Stimulated activated CD8-positive, alpha-beta memory T cell treated with anti-CD3 and anti-CD28 coated beads, Interleukin-4, amount 100 ng/mL, for 24 hours (primary cell): ENCODE measurements at places on chromosomes 5 and 9.
A peak's percentile ranks its signal among the peaks of the same experiment; 100 is the strongest.

- DNase-seq = no peak
These were observed 29.0 kb downstream of the TXNDC8 start for GRCh38 chr9:110308633-110309038.

DNA sequence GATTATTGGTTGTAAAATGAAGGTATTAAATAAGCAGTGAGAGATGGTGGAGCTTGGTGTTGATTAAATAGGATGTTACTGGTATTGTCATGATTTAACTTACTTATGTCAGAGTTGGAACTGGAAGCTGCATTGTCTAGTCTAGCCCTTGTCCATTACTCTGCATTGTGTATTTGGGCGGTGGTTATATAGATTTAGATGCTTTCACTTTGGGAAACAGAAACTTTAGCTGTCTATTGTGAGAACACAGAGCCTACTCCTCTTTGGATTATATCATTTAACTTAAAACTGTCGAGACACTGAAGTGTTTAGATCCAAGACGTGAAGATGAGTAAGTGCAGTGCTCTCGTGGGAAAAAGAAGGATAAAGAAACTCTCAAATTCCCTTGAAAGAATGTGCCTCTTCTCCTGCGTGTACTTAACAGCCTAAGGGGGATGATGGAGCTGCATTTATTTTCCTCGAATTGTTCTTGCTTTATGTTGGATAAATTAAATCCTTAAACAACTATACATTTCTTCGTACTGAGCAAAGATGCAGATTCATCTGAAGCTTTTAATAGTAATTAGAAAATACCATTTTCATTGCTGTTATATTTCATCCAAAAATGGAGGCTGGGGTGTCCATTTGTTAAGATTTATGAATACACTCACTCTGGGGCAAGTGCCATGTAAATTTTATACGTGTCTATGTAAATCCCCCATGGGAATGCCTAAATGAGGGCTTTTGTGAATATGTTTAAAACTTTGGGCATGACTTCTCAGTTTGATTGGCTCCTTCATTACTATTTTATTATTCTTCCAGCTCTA, 21.6 kb downstream of the FBXL7 start:
- DNase-seq = no peak

DNA sequence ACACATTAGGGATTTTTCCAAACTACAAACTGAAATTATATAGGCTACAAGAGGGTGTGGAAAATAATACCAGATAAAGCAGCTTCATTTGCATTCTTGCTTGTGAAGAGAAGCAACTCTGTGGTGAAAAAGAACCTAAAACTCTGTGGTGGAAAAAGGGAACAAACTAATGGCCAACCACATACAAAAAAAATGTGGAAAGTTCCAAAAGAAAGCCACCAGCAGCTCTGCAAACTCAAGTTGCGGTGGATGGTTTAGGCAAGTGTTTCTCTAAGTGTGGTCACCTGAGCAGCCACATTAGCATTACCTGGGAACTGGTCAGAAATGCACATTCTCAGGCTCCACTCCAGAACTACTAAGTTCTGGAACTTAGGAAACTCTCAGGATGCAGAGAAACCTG, 586.4 kb downstream of the ACTL7B start:
- no peak for DNase-seq

DNA sequence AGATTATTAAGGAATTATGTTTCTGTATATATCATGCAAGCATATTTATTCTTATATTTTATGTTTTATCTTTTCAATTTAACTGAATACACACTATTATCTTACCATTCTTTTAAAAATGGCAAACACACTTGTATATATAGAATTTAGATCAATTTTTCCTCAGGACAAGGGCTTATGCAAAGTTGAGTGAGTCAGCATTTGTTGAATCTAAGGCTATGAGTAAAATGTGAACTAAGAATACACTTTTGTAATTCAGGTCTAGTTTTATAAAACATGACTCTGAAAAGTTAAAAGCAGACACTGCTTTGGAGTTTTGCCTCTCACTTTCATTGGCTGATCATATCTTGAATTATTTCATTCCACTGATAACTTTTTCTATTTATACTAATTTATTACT, 127.8 kb downstream of the FOCAD start:
- DNase-seq = no peak

DNA sequence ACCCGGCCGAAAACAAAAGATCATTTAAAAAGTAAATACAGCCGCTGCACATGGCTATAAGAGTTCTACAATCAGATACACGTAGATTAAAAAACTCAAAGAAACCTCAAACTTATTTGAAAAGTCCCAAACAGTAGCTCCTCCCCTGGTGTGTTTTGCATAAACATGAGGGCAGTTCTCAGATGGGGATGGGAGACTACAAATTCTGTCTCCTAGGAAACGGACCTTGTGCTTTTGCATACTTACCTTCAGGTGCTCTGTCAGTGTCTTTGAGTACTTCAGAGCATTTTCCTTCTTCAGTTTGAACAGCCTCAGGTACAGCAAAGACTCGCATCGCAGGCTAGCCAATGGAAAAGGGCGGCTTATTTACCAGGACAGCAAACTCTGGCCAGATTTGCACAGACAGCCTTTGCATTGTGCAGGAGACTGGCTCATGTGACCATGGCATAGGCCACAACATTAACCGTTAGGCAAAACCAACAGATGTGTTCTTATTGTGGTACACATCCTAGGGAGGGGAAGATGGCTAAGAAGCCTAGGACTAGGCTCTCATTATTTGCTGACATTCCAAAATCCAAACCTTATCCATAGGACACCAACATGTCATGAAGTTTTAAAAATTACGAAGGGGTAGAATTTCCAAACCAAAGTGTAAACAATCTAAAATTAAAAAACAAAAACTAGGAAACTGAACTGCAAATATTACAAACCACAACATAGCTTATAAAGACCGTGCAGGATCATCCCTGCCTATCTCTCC, 12.8 kb downstream of the LEAP2 start:
- no peak for DNase-seq

GRCh38 chr5:14204011-14204670, 61.0 kb downstream of the TRIO start:
- DNase-seq = no peak

DNA sequence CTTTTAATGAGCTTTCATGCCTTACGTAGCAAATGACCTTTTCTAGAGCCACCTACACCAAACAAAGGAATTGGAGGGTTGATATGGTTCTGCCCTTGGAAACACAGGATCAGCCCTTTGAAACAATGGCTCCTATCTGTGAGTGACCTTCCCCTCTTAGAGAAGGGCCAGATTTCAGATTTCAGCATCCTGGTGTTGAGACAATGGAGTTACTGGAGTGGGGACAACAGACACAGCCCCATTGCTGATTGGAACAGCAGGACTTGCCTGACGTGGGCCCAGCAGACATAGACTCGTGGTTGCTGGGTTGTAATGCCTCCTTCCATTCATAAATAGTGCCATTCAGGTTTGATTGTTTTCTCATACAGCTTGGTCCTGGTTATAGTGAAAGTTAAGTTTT, 96.0 kb downstream of the GALNT10 start:
- no peak for DNase-seq

- DNase-seq = no peak
These were observed 97.6 kb upstream of the SPRY4 start for GRCh38 chr5:142422429-142422828.

DNA sequence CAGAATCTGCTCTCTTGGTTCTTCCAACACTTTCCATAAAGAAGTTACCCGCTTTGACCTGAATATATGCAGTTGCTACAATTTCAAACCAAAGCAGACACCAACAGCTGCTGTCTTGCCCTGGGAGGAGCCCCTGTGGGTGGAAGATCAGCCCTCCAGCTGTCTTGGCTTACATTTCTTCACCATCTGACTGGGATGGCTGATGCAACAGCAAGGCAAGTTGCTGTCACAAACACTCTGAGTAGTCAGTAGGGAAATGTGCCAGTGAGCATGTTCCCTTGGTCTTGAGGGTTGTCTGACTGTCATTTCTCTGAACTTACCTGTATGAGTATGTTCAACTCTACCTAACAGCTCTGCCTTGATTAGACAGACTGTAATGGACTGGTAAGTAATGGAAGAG, 152.9 kb downstream of the SGCD start:
- no peak for DNase-seq

DNA sequence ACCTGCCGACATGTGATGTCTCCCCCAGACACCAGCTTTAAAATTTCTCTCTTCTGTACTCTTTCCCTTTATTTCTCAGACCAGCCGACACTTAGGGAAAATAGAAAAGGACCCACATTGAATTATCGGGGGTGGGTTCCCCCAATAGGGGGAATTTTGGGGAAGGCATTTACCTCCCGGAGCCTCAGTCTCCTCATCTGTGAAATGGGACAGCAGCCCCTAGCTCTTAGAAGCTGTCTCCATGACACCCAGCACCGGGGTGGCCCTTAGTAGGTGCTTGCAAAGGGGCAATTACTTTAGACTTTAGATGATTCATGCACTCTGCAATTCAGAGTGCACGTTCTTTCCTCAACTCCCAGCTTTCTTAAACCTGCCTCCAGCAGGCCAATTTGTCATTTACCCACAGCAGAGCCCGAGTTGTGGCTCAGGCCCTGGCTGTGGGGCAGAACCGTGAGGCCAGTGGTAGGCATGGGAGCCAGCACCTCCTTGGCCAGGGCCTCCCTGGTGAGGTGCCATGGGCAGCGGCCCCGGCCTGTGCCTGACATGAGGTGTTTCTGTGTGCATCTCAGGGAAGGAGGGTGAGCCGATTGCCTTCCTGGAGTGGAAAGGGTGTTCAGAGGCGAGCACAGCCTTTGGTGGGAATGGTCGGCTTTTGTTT, 51.7 kb downstream of the SH3PXD2B start:
- DNase-seq = no peak

- no peak for DNase-seq
These were observed 124.7 kb upstream of the SEMA6A start for GRCh38 chr5:116699332-116699731.

- no peak for DNase-seq
These were observed 12.0 kb downstream of the NDST1 start for GRCh38 chr5:150519978-150520377.

DNA sequence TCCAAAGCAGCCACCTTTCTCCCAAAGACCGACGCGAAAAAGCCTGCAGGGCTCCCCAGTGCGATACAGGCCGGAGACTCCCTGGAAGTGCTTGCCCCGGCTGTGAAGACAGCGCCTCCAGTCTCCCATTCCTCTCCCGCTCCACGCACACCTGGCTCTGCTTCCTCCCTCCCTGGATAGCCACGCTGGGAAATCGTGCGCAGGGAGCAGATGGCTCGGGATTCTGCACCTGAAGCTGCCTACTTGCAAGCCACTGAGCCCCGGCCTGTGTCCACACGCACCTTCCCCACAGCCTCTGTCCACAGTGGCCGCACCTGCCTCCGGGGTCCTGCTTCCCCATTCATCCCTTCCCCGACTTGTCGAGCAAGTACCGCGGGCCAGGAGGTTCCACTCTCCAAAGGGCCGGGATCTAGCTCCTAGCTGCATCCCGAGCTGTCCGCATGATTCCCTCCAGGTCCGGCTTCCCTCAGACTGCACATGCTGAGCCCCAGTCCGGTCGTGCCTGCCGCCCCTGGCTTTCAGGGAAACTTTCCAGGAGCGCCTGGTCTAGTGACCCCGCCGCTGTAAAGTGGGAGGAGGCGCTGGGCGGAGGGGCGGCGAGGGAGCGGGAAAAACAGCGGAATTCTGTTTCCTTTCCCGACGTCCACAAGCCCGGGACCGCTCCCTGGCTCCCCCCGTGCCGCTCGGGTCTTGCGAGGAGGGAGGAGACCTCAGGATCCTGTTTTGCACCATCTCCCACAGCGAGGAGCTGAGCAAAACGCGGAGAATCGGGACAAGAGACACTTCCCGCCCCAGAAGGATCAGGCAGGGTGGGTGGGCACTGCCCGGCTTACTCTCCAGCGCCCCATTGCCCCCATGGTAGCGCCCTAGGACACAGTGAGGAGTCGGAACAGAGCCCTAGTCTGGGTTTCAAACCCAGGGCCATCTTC, 2.0 kb downstream of the SEMA6A start:
- DNase-seq = no peak

GRCh38 chr5:159269723-159270122, 6.6 kb downstream of the UBLCP1 start:
- no peak for DNase-seq

GRCh38 chr5:40277161-40277906, 402.4 kb upstream of the PTGER4 start:
- peak; percentile 12 for DNase-seq

GRCh38 chr5:34957857-34958690, 28.7 kb downstream of the DNAJC21 start:
- no peak for DNase-seq

GRCh38 chr5:59275170-59275509, 618.4 kb downstream of the PDE4D start:
- DNase-seq = no peak

- no peak for DNase-seq
These were observed 2.9 kb downstream of the B4GALT1 start for GRCh38 chr9:33164138-33164809.

DNA sequence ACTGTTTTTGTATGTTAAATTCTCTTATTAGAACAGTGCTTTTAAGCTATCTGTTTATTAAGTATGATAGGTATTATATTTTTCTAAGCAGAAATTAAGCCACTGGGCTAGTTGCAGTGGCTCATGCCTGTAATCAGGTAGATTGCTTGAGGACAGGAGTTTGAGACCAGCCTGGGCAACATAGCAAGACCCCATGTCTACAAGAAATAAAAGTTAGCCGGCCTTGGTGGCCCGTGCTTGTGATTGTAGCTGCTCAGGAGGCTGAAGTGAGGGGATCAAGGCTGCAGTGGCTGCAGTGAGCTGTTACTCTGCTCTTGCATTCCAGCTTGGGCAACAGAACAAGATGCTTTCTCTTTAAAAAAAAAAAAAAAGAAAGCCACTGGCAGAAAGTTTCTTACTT, 45.0 kb upstream of the LRRC70 start:
- DNase-seq = no peak

GRCh38 chr5:34045023-34045422, 2.0 kb upstream of the C1QTNF3 start:
- no peak for DNase-seq
